Stimulated activated CD4-positive, alpha-beta T cell treated with anti-CD3 and anti-CD28 coated beads, Interleukin-2, amount 100 ng/mL, for 24 hours (primary cell): ENCODE measurements at places on chromosomes 16 and 17.

- DNase-seq: peak; percentile 40
These were observed 51.3 kb upstream of the FBXO47 start for GRCh38 chr17:39018267-39019134.

- DNase-seq: no peak
These were observed 155.4 kb upstream of the GOT2 start for GRCh38 chr16:58889516-58889915.

DNA sequence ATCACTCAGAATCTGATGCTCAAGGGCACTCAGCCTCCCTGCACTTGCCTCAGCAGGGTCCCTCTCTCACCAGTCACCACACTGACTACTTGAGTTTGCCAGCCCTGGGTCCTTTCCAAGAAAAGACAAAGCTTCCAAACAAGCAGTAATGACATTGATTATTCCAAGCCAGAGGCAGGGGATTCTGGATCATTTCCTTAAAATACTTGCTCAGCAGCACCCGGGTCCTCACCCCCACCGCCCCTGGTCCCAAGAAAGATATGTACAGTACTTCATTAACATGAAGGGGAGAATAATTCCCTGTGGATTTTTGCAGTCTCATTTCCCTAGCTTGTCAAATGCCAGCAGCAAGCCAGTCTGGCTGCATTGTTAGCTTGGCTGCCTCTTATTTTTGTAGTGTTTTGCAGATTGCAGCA lies 83.2 kb upstream of the GNAO1 start:
- no peak for DNase-seq

DNA sequence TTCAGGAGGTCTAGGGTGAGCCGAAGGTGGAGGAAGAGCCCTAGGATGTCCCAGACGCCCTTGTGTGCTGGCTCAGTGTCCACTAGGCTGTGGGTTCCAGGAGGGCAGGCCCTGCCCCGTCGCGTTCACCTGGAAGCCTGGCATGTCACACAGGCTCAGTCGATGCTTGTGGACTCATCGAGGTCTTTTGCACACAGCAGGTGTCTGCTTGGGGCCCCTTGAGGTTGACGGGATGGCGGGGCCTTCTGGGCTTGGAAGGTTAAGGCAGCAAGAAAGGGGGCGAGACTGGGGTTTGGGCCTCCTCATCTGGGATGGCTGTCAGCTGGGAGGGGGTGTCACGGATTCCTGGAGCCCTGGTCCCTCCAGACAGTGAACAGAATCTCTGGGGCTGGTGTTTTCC lies 1.9 kb downstream of the RAP1GAP2 start:
- no peak for DNase-seq

DNA sequence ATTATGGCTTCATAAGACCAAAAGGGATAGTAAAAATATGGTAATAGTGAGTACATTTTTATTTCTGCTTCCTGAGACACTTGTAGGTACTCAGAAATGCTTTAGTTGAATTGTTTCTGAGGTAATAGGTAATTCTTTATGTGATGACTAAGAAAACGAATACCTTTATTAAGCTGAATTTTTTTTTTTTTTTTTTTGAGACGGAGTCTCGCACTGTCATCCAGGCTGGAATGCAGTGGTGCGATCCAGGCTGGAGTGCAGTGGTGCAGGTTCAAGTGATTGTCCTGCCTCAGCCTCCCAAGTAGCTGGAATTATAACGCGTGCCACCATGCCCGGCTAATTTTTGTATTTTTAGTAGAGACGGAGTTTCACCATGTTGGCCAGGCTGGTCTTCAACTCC lies 1.9 kb downstream of the RAD51C start:
- no peak for DNase-seq

- no peak for DNase-seq
These were observed 1.5 kb upstream of the LIMD2 start for GRCh38 chr17:63701456-63701820.

DNA sequence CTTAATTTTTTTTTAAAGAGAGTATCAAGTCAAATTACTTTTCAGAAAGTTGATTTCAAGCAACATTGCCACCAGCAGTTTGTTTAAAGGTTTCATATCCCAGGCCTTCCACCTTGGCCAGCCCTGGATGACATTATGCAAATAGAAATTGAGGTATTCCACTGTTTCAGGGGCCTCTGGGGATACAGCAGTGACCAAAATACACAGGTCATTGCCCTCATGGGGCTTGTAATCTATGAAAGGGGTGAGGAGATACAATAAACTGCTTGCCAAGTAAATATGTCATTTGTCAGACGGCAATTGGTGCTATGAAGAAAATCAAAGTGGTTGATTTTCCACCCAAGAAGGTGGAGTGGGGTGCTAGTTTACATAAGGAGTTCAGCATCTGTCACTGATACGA lies 37.8 kb upstream of the TMC5 start:
- no peak for DNase-seq

DNA sequence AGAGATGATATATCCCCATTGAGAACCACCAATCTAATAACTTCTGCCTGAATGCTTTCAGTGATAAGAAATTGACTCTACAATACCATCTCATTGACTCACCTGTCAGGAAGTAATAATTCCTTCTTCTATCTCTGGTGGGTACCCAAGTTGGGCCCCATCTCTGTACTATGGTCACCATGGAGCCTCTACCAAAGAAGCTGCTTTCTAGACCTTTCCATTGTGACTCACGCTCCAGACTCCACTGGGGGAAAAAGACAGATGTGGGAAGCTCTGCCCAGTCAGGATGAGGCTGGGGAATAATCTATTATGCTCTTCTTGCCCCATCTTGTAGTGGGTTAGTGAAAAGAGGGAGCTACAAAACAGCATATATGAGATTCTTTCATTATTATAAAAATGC lies 100.4 kb downstream of the COPRS start:
- DNase-seq: no peak

DNA sequence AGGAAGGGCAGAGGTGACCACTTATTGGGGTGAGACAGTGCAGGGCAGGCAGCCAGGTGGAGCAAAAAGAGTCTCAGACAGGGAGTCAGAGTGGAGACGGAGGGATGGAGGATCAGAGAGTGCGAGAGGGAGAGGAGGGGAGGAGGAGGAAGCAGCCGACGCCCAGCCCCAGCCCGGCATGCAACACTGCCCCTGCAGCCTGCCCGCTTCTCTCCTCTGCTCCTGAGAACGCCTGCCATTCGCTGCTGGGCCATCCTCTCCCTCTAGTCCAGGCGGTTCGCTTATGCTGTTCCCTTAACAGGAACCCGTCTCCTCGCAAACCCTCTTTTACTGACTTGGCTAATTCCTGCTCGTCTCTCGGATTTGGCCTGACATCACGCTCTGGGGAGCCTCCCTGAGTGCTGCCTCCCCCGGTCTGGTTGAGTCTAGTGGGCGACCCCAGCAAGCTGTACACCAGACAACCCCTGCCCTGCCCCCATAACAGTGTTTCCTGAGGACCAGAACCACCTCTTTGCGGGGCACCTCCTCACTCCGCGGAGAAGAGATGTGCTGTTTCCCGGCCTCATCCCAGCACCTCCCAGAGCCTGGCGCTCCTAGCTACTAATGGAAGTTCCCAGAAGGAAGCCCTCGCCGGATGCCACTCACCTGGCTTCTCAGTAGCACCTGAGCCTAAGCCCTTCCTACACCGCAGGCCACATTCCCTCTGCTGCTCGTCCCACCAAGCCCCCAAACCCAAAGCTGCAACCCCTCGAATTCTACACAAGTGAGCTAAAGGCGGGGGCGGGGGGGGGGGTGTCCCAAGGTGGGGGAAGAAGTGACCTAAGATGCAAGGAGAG lies 61.2 kb upstream of the CCL1 start:
- DNase-seq: no peak

DNA sequence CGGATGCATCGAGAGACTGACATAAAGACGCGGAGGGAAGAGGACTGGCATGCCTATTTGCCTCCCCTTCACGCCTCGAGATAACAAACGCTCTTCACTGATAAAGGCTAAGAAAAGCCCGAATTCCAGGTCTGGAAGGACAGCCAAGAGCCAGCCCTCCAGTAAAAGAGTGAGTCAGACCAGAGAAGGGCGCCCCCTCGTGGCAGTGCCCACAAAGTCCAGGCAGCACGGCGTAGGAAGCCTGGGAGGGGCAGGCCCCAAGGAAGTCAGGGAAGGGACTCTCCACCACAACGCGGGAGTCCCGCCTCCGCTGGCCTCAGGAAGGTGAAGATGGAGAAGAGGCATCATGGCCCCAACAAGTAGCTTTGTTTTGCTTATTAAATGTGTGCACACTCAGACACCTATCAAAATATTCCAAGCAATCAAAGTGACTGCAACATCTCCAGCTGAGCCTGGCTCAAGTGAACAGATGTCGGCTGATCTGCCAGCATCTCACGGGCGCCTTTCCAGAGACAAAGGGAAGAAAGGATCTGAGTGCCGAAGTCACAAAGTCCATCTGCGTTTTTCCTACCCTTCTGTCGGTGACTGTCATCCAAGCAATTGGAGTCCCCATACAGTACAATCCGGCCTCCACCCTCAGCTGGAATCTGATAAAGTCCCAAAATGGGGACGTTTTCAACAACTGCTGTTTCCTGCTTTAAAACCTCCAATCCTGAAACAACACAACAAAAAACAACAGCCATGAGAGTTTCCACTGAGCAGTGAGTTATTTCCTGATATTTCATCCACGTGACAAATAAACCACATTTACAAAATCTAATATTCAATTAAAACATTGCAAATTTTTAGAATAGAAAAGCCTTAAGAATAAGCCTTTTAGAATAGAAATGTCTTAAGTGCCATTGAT lies 20.4 kb upstream of the SLC38A8 start:
- peak; percentile 79 for DNase-seq

GRCh38 chr17:75565618-75566017 lies 22.0 kb upstream of the MYO15B start:
- no peak for DNase-seq

DNA sequence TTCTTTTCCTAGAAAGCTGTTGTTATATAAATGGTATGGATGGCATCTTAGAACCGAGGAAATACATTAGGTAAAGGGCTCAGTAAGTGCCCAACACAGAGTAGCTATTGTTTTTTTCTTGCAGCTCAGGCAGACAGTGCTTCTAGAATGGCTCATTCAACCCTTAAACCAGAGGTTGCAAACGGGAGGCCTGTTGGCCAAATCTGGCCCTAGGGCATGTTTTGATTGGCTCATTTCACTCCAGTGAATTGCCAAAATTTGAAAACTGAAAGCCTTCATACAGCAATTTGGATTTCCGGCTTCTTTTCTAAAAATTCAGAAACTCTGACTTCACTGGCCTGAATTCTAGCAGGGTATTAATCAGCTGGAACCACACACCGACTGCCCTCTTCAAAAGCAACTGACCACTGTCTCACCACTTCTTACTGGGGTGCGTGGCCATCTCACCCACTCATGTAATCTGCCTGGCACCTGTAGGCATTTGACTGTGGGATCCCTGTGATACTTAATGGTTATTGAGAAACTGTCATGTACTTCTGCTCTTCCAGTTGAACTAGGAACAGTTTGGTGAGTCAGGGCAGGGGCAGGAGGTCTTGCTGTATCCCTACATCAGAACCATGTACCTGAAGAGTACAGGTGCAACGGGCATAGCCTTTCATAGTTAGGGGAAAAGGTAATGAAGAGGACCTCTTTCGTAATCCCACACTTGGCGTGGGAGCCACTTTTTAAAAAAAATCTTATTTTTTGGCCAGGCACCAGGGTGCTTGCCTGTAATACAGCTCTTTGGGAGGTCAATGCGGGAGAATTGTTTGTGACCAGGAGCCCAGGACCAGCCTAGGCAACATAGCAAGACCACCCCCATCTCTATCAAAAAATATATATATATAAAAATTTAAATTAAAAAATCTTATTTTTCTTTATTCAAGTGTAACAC lies 53.6 kb upstream of the SCNN1B start:
- no peak for DNase-seq

DNA sequence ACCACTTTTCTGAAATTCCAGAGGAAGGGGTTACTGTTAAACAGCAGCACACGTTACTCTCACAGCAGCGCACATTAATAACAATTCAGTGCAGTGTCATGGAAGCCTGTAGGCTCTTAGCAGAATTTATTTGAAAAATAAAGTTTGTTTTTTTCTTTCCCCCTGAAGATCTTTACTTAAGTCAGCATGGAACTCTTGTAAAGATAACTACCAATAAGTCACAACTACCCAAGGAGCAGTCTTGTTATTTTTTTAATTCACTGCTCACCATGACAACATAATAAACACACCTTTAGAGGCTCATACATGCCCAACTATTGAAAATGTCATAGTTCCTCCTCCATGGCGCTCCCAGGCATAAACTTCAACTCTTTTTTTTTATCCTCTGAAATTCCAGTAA lies 31.8 kb upstream of the PSMD7 start:
- DNase-seq: no peak

DNA sequence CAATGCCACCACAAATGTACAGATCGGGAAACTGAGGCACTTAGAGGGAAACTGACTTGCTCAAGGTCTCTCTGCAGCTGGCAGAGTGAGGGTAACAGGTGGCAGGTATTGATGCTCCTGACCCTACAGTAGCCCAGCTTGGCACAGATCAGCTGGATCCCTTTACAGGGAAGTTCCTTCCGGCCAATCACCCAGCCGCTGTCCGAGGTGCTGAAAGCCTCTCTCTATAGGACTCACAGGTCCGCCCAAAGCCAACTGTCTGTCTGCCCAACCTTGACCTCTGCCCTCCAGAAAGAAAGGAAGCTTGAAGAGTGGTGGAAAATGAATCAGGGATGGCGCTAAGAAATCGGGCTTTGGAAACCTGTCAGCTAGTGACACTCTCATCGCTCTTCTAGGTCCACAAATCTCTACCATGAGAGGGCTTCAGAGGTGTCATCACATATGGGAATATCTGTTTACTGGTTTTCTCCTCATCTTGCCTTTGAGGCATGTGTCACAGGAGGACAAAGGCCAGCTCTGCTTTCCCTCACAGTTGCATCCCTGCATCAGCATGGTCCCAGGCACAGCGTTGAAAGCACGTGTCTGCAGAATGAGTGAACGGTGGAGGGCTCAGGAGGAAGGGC lies 246.2 kb downstream of the KATNIP start:
- peak; percentile 38 for DNase-seq

DNA sequence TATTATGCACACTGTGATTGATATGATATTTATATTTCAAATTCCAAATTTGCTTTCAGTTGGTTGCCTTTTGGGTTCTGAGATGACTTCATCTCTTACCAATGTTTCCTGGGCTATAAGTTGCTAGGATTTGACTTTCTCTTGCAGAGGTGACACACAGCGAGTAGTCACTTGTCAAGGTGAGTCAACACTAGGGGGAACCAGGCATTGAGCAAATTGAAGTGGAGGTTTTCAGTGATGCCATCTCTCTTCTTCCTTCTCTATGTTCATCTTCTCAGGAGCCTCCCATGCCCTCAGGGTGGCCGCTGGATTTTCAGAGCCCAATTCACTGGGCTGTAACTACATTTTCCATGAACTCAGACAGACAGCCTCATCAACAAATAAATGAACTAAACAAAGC lies 6.0 kb upstream of the CPD start:
- peak; percentile 56 for DNase-seq

GRCh38 chr17:47717979-47718621 lies 14.9 kb upstream of the TBX21 start:
- DNase-seq: no peak

GRCh38 chr17:41687828-41688640 lies 651 bp upstream of the EIF1 start:
- DNase-seq: peak; percentile 68

GRCh38 chr17:2904135-2904534 lies 107.9 kb downstream of the RAP1GAP2 start:
- DNase-seq: no peak

GRCh38 chr16:27717726-27718125 lies 167.8 kb downstream of the KATNIP start:
- no peak for DNase-seq

- DNase-seq: no peak
These were observed at the start of gene MC1R for GRCh38 chr16:89918453-89919347. Gene MC1R (plus strand): TSS chr16:89918862. CDS start chr16:89919259, 397 bp downstream.
